ENCODE measurements at places on chromosomes 6 and 20.
A peak's percentile ranks its signal among the peaks of the same experiment; 100 is the strongest.

DNA sequence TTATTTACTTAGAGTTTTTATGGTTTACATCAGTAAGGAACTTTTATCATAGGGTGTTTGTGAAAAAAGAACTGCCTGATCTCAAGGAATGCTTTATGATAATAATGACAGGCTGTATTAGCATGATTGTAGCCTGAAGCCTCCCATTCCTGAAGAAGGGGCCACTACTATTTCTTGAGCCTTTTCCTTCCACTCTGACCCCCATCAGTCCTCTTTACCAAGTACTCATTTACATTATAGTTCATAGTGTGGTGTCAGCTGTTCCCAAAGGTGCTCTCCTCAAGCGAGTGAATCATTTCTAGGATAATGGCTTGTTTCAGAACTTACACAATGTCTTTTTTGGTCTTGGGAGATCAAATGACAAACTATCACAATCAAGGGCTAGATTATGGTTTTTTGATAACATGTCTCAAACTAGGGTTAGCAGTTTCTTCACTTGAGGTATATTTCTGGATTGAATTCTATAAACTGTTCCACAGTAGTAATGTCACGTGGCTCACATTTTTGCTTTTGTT is 283.6 kb downstream of the CDKAL1 start:
- DNase-seq = no peak

DNA sequence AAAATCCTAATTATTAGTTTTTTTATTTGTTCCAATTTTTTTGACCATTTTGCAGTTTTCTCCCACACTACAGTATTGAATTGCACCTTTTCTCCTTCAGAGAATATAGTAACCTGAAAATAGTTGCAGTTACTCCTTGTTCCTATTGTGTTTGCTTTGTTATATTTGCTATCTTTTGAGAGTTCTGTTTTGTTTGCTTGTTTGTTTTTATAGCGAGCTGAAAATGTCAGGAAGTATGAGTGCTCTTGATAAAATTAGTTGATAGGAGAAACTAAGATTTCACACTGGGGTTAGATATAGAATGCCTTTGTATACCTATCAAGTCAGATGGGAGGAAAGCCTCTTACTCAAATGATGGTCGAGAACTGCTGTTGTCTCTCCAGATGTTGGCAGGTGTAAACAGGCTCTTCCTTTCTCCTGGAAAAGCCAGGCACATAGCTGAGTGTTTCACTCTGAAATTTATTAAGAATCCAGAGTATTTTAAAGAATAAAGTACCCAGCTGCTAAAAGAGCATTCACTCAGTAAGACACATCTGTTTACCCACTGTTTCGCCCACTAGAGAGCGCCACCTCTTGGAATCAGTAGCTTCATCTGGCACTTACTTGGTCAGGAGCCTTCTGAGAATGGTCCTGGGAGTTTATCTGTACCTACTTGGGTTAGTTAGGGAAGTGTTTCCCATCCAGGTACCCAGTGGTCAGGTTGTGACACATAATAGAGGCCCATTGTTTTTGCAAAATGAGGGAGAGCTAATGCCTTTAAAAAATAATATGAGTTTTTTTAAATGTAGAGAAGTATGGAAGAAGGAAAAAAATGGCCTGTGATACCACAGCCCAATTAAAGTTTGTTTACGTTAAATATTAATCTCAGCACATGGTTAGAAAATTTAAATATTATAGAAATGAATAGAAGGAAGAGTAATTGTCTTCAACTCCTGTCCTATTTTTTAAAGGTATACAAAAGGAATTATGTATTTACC is 11.2 kb downstream of the NT5DC1 start:
- peak; percentile 53 for DNase-seq

DNA sequence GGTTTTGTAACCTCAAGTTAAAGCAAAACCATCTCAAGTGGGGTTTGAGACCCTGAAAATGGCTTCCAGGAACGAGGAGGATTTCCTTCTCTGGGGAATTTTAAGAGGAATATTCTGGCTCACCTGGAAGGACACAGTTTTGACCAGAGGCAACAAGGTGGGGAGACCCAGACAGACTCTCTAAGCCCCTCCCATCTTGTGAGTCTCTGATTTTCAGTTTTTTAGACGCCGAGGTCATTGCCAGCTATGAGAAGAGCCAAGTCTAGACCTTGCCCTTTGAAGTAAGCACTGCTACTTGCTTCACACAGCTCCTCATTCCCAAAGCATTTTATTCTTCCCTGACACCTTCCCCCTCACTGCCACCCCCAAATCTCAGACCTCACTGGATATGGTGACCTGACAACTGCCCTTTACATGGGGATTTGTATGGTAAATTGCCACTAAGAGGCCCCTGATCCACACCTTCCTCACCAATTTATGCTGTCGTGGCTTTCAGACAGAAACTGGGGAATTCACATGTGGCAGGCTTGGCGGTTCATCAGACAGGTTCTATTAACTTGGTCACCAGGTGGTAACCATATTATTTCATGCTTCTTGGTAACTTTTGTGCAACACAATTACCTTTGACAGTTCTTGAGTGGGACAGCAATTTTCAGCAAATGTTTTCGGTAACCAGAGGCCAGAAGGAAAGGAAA is 116.2 kb downstream of the ISM1 start:
- no peak for DNase-seq

DNA sequence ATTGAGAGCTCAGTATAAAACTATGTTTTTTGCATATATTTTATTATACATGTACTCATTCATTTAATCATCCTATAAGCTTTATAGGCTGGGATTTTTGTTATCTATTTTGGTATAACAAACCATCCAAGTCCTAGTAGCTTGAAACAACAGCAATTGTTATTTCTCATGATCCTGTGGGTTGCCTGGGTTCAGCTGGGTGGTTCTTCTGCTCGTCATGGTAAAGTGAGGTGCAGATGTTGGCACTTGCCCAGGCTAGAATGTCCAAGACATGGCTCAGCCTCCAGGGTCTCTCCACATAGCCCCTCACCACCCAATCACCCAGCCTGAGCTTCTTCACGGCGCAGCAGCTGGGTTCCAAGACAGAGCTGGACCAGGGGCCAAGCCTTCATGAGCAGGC is 20.8 kb upstream of the TM9SF4 start:
- DNase-seq = no peak

DNA sequence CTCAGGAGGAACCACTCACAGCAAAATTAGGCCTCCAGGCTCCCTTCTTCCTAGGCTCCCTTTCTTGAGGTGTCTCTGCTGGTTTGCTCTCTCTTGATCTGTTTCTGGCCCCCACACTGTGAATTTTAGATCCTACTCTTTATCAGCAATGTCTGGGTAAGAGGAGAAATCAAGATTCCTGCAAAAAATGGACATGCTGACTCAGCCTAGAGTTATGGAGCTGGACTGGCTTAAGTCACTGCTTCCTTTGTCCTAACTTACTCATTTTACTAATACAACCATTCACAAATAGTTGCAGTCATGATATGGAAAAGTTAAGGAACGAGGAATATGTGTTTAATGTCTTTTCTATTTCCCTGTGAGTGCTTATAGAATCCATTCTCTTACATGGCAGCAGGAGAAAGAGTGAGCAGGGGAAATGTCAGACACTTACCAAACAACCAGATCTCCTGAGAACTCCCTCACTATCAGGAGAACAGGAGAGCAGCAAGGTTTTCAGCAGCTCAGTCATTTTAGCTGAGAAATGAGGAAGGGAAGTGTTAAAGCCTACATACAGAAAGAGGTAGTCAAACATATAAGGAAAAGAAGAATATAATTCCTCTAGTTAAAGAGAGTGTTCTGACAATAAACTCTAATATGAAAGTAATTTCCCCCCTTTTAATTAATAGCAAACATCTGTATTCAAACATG is 160.8 kb downstream of the PDE7B start:
- DNase-seq = no peak

DNA sequence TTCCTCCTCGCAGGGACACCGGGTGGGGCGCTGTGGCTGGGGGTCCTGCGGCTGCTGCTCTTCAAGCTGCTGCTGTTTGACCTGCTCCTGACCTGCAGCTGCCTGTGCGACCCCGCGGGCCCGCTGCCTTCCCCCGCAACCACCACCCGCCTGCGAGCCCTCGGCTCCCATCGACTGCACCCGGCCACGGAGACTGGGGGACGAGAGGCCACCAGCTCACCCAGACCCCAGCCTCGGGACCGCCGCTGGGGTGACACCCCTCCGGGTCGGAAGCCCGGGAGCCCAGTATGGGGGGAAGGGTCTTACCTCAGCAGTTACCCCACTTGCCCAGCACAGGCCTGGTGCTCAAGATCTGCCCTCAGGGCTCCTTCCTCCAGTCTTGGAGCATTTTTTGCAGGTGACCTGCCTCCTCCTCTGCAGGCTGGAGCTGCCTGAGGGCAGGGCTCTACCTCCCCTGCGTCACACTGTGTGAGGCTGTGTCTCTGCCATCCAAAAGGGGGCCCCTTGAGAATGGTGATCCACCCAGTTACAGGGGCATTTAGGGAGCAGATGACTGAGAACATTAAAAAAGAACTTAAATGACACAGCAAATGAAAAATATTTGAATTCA is 3.9 kb upstream of the CNPY3 start:
- DNase-seq = no peak

- DNase-seq = no peak
These were observed 111.5 kb downstream of the SESN1 start for GRCh38 chr6:108983151-108983550.

DNA sequence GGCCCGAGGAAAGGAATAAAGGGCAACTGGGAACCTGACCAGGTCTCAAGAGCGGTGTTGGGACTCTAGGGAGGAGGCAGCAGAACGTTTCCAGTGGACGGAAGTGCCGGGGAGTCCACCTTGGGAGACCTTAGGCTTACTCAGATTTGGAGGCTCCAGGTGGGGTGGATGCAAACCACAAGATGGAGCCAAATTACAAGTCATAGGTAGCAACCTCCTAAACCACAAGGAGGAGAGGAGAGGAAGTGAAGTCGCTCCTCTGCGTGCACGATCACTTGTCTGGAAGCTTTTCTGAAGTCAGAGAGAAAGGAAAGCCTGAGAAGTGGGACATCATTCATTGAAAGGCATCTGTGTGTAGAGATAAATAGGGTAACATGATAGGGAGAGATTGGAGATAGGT is 9.3 kb downstream of the HLA-DOA start:
- peak; percentile 51 for DNase-seq

GRCh38 chr20:7470912-7471311 is 469.3 kb downstream of the HAO1 start:
- DNase-seq = no peak

GRCh38 chr6:73898599-73898998 is 202.6 kb downstream of the CD109 start:
- DNase-seq = no peak

DNA sequence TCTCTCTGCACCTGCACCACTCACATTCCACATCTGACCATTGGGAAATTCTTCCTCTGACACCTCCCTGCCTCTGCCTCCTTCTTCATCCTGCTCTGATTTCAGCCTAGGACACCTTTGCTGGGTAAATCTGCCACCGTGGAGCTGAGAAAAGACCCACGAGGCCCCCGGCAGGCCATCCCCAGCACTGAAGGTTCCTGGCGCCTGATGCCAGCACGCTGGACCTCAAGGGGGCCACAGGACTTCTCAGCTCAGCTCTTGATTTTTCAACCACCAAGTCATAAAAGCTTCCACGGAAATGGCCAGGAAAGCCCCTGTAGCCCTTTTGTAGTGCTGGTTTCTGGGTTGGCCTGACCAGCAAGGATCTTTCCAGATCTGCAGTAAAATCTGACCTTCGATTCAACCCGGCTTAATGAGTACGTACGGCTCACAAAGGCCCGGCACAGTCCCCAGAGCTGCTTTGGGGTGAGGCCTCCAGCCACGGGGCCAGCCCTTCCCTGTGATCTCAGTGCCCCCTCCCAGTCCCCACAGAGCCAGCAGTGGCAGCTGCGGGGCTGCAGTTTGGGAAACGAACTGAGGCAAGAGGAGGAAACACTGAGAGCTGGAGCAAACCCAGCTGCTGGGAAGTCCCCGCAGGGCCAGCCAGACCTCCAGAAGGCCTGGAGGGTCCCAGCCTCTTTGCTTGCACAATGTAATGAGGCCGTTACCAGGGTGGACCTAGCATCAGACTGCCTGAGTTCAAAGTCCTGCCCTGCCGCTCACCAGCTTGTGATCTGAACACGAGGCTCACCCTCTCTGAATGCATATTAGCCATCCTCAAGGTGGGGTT is 157.5 kb downstream of the BMP7 start:
- DNase-seq = no peak

- DNase-seq = no peak
These were observed 169.9 kb downstream of the BCAS1 start for GRCh38 chr20:53900380-53900999.

- no peak for DNase-seq
These were observed 659 bp downstream of the TAF4 start for GRCh38 chr20:62064770-62065673.

- DNase-seq = no peak
These were observed 14.7 kb upstream of the TRIM26 start for GRCh38 chr6:30227763-30228487.

GRCh38 chr6:31736768-31737314 is 511 bp upstream of the CLIC1 start:
- DNase-seq = no peak

- DNase-seq = no peak
These were observed 56.0 kb upstream of the HEY2 start for GRCh38 chr6:125693480-125693879.

GRCh38 chr20:61260905-61261304 is 8.8 kb downstream of the CDH4 start:
- DNase-seq = no peak

GRCh38 chr6:43386492-43386891 is 17.0 kb upstream of the ZNF318 start:
- no peak for DNase-seq

- peak; percentile 2 for DNase-seq
These were observed 180.2 kb downstream of the PACRG start for GRCh38 chr6:162907876-162908481.

GRCh38 chr6:109340811-109341210 is 41.5 kb downstream of the CD164 start:
- no peak for DNase-seq

DNA sequence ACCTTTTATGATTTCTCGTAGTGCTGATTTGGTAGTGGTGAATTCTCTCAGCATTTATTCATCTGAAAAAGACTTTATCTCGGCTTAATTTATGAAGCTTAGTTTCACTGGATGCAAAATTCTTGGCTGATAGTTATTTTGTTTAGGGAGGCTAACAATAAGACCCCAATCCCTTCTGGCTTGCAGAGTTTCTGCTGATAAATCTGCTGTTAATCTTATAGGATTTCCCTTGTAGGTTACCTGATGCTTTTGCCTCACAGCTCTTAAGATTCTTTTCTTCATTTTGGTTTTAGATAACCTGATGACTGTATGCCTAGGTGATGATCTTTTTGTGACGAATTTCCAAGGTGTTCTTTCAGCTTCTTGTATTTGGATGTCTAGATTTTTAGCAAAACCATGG is 388.7 kb downstream of the UTRN start:
- no peak for DNase-seq

DNA sequence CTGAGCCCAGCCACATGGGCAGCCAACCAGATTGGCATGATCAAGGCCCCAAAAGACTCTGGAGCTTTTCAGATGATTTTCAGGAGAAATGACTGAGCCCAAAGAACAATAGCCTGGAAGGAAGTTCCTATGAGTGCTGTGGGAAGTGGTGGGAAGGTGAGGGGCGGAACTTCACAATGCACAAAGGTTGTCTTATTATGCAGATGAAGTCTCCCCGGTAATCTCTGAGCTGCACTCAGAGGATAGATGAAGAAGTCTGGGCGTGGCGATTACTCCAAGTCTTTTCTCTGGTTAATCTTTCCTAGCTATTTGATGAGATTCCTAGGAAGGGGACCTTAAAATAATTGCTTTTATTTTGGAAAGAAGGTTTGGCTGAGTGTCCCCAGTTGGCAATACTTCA is 36.9 kb downstream of the LBP start:
- no peak for DNase-seq

Measured in hematopoietic multipotent progenitor cell (in vitro differentiated cells).